ENCODE measurements at places on chromosomes 13 and 19.

DNA sequence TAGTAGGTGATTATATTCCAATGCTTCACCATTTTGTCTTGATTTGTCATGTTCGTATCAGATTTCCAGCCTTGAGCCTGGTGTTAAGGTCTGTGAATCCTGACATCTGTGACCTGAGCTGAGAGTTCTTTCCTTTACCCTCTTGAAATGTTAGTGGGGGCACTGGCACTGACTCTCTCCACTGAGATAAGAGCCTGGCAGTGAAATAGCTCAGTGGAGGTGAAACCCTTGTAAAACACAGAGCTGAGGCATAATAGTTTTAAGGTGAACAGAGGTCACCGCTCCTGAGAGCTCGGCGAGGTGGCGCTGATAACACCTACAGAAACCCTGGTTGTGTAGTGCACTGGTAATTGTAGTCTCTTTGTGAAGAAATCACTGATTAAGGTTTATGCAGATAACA, 748.2 kb downstream of the DIAPH3 start:
- DNase-seq, result no peak

DNA sequence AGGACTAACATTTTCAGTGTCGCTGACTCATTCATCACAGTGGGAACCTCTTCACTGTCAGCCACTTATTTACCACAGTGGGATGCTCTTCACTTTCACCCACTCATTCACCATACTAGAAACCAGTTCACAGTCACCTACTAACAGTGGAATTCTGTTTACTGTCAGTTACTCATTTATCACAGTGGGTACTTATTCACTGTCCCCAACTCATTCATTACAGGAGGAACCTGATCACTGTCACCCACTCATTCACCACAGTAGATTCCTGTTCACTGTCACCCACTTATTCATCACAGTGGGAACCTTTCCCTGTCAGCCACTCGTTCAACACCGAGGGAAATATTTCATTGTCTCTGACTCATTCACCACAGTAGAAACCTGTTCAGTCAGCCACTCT, 10.1 kb upstream of the ZNF85 start:
- DNase-seq, result no peak

- DNase-seq, result no peak
These were observed 40.9 kb upstream of the PSG9 start for GRCh38 chr19:43310221-43310620.

DNA sequence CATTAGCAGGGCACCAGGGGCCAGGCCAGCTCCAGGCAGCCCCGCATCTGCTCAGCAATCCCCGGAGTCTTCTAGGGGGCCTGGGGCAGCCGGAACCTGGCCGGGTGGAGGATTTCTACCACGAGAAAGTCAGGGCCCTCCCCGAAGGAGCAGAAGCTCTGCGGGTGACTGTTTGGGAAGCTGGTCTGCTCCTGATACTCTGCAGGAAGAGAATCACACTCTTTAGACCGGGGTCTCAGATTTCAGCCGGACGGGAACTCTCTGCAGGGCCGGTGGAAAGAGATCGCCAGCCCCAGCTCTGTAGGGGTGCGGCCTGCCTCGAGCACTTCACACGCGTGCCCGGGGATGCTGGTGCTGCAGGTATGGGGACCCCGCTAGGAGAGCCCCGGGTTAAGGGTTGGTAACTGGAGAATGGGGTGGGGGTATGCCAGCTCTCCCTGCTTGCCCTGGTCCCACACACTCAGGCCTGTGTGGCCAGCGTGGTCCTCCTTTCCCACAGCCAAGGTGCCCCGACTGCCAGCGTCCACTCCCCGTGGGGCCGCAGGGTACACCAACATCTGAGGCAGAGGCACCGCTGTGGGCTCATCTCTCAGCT, 20.1 kb downstream of the RASA3 start:
- DNase-seq, result no peak

DNA sequence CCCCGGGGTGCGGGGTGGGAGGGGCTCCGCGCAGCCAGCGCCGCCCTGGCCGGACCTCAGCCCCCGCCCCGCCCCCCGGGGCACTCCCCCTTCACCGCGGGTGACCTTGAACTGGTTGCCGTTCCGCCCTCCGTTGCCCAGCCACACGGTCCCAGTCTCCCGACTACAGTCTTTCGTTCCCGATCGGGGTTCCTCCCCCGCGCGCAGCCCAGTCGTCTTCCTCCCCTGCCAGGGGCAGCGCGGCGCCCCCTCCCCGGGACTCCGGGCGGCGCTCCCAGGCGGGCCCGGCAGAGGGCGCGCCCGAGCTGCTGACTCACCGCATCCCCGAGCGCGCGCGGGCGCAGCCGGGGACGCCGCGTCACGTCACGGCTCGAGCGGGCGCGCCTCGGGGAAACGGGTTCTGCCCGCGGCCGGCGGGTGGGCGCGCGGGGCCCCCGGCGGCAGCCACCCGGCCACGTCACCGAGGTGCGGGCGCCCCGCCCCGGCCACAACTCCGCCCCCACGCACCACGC, 459 bp downstream of the MIDN start:
- DNase-seq, result peak; percentile 82

- DNase-seq, result no peak
These were observed 79.0 kb upstream of the ZNF536 start for GRCh38 chr19:30293051-30293785.

GRCh38 chr19:51479531-51480331, 1.4 kb downstream of the CEACAM18 start:
- DNase-seq, result peak; percentile 61

- DNase-seq, result no peak
These were observed 41.3 kb downstream of the RCBTB2 start for GRCh38 chr13:48491423-48492095.

DNA sequence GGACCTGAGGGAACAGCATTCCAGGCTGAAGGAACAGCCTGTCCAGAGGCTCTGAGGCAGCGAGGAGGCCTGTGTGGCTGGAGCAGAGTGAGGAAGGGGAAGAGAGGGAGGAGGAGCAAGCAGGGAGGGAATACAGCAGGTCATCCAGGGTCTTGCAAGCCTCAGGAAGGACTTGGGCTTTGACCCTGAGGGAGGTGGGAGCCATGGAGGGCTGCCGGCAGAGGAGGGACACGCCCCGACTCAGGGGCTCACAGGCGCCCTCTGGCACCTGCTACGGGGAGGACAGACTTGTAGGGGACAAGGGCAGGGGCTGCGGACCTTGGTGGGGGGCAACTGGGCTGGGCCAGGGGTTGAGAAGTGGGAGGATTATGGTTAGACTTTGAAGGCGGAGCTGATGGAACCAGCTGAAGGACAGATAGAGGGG, 4.7 kb downstream of the TINCR start:
- no peak for DNase-seq

- no peak for DNase-seq
These were observed 960 bp downstream of the PPFIA3 start for GRCh38 chr19:49120325-49120683.

DNA sequence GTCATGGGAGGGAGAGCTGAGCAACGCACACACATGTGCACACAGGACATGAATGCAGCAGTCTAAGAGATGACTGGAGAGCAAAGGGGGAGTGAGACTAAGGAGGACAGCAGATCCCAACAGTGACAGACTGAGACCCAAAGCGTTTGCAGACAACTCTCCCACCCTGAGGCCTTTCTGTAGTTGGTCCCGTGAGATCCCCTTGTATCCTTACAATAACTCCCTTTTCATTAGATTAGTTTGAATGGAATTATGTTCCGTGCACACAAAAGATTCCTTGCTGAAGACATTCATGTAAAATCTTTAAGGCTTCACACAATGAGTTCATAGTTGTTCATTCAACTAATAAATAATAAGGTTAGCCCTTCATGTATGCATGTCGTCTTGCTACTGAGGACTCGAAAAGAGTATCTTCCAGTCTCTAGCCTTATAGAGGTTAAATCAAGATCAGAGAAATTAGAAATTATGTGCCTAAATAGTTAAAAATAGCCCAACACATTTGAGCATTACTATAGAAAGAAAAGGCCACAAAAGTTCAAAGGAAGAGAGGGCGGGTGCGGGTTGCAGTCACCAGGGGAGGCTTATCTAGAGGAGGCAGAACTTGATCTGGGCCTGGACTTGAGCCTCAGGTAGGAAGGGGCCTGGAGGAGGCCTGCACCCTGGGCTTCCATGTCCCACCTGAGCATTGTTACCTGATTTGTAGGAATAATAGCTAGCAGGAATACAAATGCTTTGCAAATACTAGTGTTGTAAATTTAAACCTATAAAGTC, 3.1 kb upstream of the GTF3A start:
- no peak for DNase-seq

- no peak for DNase-seq
These were observed 7.6 kb downstream of the EPS8L1 start for GRCh38 chr19:55083004-55083850.

- no peak for DNase-seq
These were observed 46.4 kb downstream of the PSG3 start for GRCh38 chr19:42693760-42694350.

- no peak for DNase-seq
These were observed 21.7 kb upstream of the TFDP1 start for GRCh38 chr13:113562844-113563243.

GRCh38 chr13:29382021-29382420, 213.5 kb downstream of the SLC7A1 start:
- no peak for DNase-seq

- no peak for DNase-seq
These were observed 605 bp upstream of the TEX30 start for GRCh38 chr13:102774214-102774568.

GRCh38 chr13:40502236-40502635, 164.2 kb downstream of the FOXO1 start:
- DNase-seq, result no peak

DNA sequence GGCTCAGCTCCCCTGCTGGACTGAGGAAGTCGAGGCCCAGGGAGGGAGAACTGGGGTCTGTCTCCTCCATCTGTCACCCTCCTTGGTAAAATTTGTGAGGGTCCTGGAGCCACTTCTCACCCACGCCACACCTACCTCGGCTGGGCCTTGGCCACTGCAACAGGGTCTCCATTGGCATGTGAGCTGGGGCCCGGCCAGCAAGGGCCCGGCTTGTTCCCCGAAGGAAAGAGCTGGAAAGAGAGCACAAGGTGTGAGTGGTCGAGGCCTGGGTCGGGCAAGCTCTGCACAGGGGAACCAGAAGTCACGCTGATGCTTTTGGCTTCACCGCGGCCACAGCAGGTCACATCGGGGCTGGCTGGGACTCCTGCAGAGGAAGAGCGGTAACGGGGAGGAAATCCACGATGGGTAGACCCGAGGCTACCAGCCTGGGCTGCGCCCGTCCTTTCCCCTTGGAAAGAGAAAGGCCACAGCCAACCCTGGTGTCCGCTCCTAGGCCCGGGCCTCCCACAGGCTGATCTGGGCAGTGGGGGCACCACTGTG, 9.0 kb downstream of the NANOS3 start:
- DNase-seq, result no peak

- DNase-seq, result no peak
These were observed 66.6 kb downstream of the CHST8 start for GRCh38 chr19:33688171-33688992.

DNA sequence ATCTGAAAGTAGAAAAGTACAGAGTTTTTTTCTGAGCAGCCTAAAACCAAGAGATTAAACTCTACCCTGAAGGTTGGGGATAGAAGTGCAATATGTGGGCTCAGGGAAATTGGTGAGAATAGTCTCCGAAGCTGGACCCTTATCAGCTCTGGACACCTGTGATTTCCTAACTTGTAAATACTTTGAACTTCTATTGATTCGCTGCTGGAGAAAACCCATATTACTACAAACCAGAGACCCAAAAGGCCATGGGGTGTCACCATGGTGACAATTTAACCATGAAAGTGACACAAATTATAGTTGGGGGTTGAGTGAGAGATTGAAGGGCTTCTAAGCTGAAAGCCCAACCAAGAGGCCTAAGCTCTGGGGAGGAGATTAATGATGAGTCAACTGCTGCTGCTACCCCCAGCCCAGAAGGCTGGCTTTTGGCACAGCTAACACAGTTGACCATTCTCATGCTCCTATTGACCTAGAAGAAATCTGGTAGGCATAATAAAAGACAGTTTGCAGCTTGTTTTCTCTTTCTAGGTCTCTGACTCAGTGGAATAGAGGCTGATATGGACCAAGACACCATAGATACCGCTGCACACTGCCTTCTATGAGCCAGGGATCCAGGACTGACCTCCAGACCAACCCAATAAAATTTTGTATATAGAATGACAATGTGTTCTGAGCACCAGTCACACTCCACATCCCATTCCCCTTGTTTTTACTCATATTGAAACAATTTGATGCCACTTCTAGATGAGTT, 131.9 kb upstream of the FNDC3A start:
- no peak for DNase-seq

GRCh38 chr19:47036097-47036651, 12.2 kb downstream of the TMEM160 start:
- no peak for DNase-seq

GRCh38 chr13:73158851-73159250, 100.0 kb downstream of the KLF5 start:
- no peak for DNase-seq

DNA sequence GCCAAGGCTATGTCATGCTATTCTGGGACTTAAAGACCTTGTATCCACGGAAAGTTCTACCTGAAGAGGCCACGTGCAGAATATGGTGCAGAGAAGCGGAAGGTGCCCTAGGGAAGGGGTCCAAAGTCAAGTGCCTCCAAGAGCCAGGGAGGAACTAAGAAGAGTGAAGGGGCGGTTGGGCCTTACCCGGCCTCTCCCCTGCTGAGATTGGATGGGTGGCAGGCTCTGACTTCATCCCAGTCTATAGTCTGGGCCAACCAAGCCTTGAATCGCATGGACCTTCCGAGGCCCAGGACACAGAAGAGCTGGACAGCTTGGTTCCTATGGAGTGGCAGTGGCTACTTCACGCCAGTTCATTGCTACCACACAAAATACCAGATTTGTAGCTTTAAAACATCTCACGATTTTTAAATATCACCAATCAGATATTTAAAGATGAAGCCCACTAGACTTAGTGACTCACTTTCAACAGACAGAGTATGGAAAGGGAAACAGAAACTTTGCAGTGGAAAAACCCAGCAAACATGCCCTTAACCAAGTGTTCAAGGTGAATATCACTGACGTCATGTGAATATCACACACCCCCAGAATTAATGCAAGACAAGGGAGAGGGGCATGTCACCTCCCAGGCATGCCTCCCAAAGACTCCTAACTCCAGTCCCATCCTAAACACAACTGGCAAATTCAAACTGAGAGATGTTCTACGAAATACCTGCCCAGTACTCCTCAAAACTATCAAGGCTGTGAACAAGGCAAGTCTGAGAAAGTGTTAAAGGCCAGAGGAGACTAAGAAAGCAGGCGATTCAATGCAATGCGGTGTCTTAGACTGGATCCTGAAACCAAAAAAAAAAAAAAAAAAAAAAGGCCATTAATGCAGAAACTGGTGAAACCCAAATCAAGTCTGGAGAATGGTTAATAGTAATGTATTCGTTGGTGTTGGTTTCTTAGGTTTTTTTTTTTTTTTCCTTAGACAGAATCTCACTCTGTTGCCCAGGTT, 10.2 kb downstream of the C19orf12 start:
- no peak for DNase-seq

DNA sequence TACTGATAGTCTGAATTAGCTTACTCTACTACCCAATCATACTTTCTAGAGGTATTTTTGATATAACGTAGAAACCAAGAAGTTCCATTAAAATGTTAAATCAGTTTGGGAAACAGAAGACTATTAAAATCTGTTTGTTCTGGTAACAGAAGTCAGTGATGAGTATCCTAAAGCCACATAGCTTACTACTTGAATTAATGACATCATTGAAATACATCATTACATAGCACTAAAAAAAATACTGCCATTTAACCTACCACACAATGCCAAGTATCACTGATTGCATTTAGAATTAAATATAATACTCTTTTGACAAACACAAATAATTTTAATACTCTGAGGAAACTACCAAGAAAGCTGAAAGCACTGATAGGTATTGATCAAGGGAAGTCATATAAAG, 5.4 kb downstream of the MRPS31 start:
- no peak for DNase-seq

- no peak for DNase-seq
These were observed 10.0 kb upstream of the IGFL3 start for GRCh38 chr19:46134527-46134926.
